Inflammatory macrophage treated with lipopolysaccharide for 1 hour (primary cell): ENCODE measurements at places on chromosomes 13 and 19.

- DNase-seq, result no peak
Observed at GRCh38 chr19:51572410-51572809, 1.3 kb downstream of the ZNF175 start.

- no peak for DNase-seq
Observed at GRCh38 chr19:16611121-16611520, 16.9 kb downstream of the MED26 start.

DNA sequence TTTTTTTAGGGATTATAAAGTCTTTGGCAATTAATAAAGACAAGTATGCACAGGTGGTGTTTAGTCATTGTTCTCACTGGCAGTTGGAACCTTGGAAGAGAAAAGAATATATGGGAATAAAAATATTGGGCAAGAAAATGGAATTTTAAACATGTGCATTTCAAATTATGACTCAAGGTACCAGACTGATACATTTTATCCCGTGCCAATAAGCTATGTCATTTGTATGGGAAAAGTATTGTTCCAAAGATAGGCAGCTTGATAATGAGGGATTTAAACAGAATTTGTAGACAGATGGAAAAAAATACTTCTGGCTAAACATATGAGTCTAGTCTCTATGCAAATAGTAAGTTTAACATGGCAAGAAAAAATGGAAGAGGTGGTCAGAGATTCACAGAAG is 169.5 kb upstream of the UFM1 start:
- no peak for DNase-seq

DNA sequence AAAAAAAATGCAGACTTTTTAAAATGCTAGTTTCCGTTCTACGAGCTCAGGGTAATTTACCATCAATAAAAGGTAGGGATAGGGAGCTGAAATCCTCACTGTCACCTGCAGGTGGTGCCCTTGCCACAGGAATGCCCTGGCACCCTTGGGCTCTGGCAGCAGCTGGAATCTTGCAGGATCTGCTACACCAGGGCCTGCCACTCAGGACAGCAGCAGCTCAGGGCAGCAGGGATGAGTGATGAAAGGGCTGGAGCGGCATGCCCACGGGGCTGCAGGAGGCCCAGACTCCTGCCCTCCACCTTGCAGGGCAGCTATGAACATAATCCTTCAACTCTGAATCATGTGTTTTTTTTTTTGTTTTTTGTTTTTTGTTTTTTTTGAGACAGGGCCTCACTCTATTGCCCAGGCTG is 54.0 kb downstream of the GNG7 start:
- peak; percentile 94 for DNase-seq

DNA sequence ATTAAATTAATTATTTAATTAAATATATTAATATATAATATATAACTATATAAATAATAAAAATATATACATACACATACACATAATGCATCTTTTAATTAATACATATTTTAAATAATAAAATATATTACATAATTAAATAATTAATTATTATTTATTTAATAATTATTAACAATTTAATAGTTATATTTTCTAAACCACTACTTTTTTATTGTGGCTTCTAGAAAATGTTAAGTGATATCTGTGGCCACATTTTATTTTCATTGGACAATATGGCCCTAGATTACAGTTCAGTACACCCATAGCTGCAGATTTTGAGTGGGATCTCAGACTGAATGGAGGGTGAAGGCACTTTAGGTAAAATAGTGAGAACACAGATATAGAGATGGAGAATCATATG is 335.7 kb downstream of the NALCN start:
- no peak for DNase-seq

DNA sequence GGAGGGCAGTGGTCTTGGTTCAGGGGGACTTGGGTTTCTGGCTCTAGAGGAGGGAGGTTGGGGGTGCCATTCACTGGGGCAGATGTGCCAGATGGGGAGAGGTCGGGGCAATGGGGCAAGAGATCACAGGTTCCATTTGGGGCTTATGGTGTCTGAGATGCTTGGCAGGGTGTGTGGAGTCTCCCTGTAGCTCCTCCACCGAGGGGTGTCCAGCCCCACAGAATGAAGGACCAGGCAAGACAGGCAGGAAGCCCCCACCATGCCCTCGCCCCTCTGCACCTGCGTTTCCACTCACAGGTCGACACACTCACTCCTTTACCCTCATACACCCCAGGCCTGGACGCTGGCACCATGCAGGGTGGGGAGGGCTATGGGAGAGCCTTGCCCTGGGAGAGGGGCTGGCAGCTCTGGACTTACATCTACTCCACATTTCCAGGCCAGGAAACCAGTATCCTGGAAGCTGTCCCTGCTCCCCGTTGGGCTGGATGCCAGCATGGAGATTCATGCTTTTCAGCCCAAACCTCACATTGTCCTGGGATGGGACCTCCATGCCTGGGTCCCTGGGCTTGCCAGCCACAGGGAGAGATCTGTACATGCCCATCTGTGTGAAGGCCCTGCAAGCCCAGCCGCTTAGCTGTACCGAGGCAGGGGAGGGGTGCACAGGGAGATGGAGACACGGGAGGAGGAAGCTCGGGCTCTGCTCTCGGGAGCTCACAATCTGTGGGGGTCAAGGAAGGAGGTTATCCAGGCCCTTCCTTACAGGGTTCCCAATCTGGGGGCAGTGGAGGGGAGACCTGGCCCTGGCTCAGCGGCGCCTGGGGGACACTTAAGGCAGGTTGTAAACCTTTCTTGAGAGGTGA is 77.1 kb downstream of the CHST8 start:
- no peak for DNase-seq

GRCh38 chr19:29540114-29540513 is 14.3 kb downstream of the VSTM2B start:
- no peak for DNase-seq

DNA sequence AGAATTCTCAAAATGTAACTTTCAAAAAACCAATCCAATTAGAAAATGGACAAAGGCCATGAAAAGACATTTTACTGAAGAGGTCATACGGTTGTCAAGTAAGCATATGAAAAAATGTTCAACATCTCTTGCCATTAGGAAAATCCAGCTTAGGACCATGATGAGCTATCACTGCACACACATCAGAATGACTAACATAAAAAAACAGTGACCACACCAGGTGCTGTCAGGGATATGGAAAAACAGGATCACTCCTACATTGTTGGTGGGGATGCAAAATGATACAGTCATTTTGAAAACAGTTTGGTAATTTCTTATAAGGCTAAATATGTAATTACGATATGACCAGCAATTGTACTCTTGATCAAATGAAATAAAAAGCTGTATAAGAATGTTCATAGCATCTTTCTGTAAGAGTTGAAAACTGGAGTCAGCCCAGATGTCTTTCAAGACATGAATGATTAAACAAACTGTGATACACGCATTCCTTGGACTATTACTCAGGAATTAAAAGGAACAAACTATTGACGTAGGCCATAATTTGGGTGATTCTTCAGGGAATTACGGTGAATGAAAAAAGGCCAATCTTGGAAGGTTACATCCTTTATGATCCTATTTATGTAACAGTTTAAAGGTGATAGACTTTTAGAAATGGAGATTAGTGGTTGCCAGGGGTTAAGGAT is 26.9 kb upstream of the RCBTB2 start:
- no peak for DNase-seq

DNA sequence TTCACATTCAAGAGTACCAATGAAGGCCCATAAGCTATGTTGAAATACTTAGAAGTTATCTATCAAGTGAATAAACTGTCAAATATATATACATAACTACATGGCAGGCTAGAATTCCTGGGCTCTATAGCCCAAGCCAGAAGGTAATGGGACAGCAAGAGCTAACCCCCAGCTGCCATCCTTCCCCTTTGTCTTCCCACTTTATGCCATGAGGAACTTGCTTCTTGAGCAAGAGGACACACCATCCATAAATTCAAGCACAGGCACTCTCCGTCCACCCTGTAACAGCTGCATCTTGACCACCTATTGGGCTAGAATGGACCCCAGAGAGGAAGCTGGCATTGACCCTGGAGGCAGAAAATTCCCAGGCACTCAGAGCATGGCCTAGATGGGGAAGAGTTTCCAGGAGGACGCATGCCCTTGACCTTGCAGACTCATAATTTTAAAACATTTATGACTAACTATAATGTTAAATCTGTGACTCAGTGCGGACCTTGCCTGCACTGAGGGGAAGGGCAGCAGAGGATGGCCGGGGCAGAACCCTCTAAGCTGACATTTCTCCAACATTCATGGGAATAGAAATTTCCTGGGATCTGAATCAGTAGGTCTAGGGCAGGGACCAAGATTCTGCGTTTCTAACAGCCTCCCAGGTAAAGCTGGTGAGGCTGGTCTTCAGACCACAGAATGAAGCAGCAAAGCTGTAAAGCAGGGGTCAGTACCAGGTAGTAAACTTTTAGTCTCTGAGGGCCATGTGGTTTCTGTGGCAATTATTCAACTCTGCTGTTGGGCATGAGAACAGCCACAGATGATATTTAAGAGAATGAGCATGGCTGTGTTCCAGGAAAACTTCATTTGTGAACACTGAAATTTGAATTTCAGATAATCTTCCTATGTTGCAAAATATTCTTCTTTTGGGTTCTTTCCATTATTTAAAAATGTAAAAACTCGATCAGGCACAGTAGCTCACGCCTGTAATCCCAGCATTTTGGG is 71.4 kb upstream of the CLDN10 start:
- peak; percentile 26 for DNase-seq

DNA sequence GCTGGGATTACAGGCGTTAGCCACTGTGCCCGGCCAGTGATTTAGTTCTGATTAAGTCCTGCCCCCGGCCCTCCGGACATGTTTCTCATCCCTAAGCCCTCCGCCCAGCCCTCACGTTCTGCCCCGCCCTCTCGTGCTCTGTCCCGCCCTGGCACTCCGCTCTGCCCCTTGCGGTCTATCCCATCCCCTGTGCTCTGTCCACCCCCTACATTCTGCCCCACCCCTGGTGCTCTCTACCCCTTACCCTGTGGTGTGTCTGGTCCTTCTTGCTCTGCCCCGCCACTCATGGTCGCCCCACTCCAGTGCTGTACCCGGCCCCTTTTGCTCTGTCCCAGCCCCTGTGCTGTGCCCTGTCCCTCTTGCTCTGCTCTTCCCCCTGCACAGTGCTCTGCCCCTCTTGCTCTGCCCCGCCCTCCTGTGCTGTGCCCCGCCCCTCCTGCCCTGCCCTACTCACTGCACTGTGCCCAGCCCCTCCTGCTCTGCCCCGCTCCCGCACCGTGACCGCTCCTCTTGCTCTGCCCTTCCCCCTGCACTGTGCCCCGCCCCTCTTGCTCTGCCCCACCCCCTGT is 3.0 kb downstream of the GTPBP3 start:
- no peak for DNase-seq

GRCh38 chr19:2358548-2359173 is 1.4 kb upstream of the TMPRSS9 start:
- DNase-seq, result no peak

DNA sequence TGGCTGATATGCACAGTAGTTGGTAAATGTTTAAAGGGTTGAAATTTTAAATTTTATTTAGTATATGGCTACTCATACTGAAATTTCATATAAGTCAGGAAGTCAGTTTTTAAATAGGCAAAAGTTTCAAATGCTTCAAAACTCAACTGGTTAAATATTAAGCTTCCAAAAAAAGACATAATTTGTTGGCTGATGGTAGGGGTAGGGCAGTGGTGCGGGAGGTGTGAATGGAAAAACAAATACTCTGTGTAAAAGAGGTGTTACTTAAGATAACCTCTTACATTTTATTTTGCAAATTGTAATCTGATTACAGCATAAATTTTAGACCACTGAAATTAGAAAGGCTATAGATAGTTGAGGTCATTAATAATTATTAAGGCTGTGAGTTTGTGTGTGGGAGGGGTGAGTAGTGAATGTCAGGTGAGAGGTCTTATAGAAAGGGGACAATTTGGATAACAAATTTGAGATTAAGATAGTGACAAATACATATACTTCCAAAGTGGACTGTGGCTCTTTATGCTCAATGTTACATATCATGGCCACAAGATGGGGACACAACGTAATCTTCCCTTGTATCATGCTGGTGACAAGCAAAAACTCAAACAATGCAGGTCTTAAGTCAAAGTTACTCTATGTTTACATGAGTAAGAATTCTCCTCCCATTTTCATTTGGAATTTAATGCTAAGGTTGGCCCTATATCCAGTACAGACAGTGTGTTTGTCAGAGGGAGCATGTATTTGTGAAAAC is 36.6 kb upstream of the OXGR1 start:
- peak; percentile 7 for DNase-seq

GRCh38 chr19:36686365-36687213 is 823 bp upstream of the ZNF567 start:
- DNase-seq, result no peak

GRCh38 chr19:13078897-13079541 is 23.6 kb downstream of the LYL1 start:
- no peak for DNase-seq

DNA sequence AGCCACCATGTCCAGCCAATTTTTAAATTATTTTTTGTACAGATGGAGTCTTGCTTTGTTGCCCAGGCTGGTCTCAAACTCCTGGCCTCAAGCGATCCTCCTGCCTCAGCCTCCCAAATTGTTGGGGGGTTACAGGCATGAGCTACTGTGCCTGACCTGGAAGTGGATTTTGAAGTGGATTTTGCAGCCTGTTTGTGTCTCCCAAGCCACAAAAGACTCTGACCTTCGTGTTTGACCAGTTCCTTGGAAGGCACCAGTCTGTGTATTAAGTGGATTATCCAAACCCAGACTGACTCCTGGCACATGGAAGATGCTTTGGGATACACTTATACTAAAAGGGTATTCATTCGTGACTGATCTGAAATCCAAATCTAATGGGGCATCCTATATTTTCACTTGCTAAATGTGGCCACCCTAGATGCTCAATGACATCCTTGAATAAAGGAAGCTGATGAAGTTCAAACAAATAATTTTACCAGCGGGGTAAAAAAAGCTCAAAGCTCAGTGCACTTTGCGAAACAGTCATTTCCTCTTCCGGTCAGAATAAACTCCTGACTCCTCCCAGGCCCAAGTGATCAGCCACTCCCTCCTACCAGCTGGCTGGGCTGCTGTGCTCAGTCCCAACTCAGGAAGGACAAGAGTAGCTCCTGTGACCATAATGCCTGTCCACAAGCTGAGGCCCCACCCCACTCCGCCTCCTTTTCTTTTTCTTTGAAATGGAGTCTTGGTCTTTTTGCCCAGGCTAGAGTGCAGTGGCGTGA is 32.6 kb upstream of the GATAD2A start:
- DNase-seq, result peak; percentile 87

- no peak for DNase-seq
Observed at GRCh38 chr19:45451131-45451849, 16.5 kb upstream of the FOSB start.

- no peak for DNase-seq
Observed at GRCh38 chr19:49642492-49643035, 555 bp downstream of the SCAF1 start.

DNA sequence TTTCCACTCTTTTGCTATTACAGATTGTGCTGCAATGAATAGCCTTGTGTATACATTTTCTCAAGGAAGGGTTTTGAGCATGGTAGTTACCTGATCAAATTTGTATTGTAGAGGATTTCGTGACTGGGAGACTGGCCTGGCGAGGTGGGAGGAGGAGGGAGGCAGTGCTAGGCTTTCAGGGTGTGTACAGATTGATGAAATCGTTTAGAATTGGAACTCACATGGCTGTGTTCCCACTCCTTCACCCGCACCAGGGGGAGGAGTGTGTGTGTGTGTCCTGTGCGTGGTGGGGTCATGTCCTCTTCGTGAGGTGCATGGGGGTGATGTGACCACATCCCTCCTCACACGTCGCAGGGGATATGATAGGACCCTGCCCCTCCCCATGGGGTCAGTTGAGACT is 8.3 kb downstream of the PGLYRP1 start:
- DNase-seq, result peak; percentile 41

- DNase-seq, result no peak
Observed at GRCh38 chr19:48818234-48818820, 7.5 kb upstream of the BCAT2 start.

GRCh38 chr19:54390942-54391577 is 24.2 kb upstream of the TTYH1 start:
- DNase-seq, result peak; percentile 50
